ENCODE measurements at places on chromosomes 6 and 20.

GRCh38 chr6:56742122-56742791, 99.6 kb upstream of the DST start:
- DNase-seq, result no peak

GRCh38 chr6:37713529-37714119, 15.9 kb upstream of the MDGA1 start:
- no peak for DNase-seq

DNA sequence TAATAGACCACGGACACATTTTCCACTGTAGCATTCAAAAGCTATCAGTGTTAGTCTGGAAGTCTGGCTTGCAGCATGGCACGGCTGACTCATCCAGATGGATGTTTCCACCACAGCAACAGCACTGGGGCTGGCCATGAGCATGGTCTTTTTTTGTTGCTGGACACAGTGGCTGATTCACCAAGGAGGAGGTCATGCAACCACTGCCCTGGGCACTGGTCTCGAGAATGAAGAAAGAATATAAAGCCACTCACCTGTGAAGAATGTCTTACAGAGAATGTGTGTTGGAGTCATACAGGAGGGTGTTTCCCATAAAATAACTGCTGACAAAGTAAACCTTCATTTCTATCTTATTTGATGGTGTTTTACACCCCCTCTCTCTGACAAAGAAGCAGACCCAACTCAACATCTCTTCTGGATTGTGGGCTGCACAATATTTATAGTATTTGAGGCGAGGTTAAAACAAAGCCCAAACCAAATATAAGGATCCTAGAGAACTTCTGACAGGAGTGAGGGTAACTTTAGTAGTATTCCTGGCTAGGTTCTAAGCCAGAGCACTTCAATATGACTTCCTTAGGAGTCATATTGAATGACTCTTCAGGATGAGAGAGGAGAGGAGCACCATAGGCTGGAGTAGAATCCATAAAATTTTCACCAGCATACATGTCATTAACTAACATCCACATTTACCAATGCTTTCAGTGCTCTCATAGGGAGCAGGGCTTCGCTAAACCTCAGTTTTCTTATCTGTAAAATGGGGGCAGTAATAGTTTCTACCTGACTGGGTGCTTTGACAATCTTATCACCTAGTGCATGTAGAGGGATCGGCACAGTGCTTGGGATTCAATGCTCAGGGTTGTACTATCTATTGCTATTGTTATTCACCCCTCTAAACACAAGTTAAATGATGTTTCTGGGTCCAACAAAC, 121.4 kb downstream of the KIF13A start:
- DNase-seq, result no peak

- DNase-seq, result no peak
Measured at GRCh38 chr6:10276106-10276505, 138.8 kb downstream of the TFAP2A start.

DNA sequence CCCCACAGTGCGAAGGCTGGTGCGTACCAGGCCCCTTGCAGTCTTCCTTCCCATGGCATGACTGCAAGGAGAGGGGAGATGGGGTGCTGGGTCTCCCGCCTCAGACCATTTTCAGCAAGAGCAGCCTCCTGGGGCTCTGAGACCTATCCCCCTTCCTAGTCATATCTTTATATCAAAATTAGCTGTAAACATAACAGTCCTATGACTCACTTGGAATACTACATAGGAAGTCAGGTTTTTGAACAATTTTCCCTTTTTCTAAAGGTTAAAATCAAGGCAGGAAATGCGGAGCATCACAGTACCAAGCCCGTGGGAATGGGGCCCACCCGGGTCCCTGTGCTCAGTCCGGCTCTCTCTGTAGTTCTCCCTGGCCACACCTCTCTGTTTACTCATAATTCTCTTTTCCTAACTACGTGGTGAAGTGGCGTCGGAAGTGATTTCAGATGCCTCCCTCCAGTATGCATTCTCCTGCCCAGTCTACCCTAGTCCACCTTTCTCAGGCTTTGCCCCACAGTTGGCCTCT, 109.8 kb upstream of the TMEM170B start:
- DNase-seq, result no peak

DNA sequence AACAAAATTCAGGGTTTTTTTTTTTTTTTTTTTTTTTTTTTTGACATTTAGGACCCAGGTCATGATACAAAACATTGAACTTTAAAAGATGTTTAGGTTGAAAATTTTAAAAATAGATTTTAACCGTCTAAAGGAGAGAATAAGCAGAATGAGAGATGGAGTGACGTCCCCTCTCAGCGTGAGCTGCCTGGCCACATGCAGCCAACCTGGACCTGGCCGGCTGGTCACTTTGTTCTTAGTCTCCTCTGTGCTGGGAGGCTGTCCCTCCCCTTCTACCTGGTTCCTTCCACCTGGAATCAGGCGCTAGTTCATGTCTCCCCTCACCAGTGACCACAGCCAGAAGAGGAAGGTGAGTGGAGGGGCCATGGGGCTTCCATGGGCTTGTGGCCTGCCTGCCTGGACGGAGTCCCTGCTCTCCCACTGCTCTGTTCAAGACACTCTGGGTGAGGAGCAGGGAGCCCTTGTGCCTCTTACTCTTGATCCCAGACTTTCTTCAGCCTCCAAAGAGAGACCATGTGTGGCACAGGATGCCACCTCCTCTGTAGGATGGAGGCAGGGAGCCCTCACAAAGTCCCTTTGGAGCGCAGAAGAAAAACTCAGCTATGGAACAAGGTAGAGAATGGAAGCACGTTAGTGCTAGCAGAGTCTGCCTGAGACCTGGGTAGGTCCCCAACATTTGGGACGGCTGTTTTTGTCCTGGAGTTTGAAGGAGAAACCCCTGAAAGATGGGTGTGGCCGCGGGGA, 31.7 kb downstream of the IRF4 start:
- no peak for DNase-seq

GRCh38 chr6:97427648-97428047, 144.6 kb upstream of the MMS22L start:
- DNase-seq, result no peak

DNA sequence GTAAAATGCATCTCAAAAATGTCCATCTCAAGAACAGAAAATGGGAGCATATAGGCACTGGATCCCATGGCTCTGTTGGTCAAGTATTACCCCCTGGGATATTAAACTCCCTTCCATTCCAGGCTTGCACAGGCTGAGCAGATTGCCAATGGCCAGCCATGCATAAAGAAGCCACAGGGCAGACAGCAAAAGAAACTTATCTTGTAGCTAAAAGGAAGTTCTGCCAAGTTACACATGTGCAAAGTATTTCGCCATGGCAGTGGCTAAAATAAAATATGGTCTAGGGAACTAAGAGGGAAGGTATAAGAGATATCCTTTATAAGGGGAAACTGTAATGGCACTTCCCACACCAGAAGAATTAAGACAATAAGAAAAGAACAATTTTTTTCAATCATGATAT, 415.6 kb upstream of the BTBD3 start:
- DNase-seq, result no peak

GRCh38 chr20:35502352-35502751, 27.1 kb downstream of the C20orf173 start:
- DNase-seq, result no peak

- DNase-seq, result no peak
Measured at GRCh38 chr20:62120990-62121775, 1.1 kb upstream of the LSM14B start.

GRCh38 chr6:56046576-56046975, 171.2 kb upstream of the BMP5 start:
- no peak for DNase-seq

DNA sequence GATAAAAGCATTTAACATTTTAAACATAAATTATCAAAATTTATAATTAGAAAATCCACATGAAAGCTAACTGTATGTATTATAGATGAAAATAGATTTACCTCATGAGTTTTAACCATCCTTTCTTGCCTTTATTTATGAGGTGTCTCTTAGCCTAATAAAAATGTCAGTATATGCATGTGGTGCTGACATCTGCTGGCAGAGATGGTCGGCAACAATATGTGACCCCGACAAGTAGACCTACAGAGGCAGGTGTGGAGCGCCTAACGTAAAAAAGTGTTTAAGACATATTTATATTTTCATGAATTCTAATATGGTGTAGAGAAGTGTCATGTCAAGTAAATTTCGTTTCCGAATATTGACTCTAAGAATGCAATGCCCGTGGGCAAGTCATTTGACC, 149.0 kb upstream of the FUT9 start:
- no peak for DNase-seq

DNA sequence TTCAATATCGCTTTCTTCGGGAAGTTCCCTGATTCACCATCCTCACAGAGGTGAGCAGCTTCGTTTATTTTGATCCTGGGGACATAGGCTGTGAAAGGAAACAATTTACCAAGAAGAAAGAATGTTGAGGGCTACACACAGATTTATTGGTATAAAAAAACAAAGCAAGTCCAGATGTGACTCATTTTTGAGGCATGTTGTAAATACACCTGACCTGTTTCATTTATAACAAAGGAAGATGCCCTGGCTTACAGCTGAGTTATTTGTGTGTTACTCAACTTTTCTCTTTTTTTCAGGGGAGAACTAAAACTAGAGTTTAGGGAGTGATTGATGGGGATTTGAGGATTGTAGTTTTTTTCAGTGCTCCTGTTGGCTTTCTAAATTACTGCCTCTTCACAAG, 489.5 kb downstream of the CBLN4 start:
- DNase-seq, result no peak

GRCh38 chr20:23588434-23589403, 17.0 kb downstream of the CST9 start:
- DNase-seq, result no peak

DNA sequence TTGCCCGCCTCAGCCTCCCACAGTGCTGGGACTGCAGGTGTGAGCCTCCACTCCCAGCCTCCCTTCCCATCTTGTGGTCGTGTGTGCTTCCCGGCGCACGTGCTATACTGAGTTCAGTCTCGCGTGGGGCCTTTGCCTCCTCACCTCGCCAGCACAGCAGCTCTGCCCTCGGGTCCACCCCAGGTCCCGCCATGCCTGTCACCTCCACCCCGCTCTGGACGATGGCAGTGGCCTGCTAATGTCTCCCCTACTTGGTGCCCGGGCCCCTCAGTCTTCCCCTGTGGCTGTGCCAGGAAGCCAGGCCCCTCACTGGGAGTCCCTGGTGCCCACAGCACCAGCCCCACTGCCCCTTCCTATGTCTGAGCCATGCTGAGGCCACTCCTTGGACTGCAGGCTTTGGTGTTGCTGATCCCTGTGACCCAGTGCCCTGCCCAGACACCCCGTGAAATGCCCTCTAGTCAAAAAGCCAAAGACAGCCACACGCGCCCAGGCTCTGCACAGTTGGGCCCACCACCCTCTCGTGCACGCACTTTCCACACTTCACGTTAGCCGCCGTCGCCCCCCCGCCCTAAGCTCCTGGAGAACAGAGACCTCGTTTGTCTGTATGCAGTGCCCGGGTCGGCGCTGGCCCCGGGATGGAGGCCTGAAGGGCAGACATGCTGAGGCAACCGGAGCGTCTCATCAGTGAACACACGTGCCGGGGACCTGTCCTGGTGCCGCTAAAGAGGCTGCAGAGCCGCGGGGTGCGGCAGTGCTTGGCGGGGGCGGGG, 14.3 kb downstream of the HRH3 start:
- no peak for DNase-seq

DNA sequence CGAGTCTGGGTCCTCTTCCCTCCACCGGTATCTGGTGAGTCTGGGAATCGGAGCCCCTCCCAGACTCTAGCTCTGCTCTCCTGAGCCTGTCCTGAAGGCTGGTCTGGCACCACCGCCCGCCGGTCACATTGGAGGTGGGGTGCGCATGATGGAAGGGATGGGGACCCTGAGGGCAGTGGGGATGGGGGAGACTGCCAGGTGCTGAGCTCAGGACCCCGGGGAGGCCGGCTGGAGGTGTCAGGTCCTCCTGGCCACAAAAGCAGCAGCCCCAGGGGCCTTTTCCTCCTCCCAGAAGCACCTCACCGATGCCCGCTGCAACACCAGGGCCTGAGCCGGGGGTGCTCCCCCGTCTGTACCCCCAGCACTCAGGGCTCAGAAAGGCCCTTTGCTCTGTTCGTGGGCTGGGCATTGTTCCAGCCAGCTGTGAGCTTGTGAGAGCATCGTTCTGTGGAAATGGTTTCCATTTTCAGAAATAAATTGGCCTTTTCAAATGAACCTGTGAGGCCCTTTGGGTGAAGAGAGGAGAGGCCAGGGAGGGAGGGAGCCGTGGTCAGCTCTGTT, 2.5 kb upstream of the NPBWR2 start:
- DNase-seq, result no peak

DNA sequence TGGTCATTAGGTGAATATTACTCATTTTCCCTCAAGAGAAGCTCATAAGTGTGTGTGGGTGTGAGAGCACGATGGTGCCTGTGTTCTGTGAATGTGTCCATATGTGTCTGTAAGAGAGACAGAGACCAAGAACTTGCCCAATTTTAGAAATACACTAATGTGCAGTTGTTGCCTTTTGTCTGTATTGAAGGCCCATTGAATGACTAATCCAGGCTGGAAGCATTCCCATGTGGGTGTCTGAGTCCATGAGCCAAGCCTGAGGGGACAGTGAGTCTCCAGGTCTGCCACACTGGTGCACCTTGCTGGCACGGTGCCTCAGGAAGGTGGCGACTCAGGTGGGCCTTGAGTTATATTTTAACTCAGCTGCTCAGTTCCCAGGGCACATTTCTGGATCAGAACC, 25.5 kb upstream of the ASXL1 start:
- no peak for DNase-seq

DNA sequence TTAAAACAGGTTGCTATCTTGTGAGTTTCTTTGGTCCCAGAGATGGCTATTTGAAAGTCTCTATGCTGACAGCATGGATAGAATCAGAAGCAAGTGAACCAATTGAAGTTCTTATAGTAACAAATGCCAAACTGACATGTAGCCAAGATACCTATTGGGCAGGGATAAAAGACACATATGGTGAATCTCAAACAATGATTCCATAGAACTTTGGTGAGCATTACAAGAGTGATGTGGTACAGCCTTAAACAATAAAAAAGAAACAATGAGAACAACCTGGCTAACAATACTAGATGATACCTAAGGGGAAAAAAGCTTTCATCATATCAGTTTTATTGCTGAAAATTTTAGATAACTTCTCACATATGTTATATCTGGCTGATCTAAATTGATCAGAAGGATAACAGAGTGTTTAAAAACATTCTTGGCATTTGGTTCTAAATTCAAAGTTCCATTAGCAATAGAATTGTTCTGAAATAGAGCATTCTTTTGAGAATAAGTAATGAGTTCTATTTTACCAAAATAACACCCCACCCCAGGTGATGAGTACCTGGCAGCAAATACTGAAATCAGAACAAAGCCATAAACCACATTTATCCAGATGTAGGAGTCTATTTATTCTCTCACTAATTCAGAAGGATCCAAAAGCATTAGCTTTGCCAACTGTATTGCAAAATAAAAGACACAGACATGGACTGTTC, 5.8 kb upstream of the HMGCLL1 start:
- no peak for DNase-seq

Data from CD4-positive, alpha-beta T cell treated with Interleukin-15 for 4 hours (primary cell).